ENCODE measurements at places on chromosomes 1 and 21.

GRCh38 chr21:44262338-44263056, 800 bp upstream of the DNMT3L start:
- DNase-seq: no peak

DNA sequence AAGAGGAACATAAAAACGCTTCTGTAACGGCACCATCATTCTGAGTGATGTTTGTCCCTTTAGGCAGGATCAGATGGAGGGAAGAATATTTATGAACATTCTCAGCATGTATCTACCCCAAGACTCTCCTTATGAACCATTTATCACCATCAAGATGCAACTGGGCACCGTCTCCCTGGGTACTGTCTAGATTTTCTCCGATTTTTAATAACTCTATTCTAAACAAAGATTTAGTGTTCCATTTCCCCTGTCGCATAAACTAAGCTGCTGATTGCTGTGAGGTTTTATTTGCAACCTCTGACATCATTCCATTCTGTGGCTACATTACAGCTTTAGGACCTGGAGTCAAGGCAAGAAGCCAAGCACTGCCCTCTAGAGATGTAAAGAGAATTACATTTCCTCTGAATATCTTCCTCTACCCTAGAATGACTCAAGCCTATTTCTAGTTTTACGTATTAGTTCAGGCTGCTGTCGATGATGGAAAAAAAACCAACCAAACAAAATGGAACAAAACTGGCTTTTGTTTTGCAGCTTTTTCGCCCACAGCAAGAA, 130.1 kb upstream of the MAP1LC3C start:
- no peak for DNase-seq

DNA sequence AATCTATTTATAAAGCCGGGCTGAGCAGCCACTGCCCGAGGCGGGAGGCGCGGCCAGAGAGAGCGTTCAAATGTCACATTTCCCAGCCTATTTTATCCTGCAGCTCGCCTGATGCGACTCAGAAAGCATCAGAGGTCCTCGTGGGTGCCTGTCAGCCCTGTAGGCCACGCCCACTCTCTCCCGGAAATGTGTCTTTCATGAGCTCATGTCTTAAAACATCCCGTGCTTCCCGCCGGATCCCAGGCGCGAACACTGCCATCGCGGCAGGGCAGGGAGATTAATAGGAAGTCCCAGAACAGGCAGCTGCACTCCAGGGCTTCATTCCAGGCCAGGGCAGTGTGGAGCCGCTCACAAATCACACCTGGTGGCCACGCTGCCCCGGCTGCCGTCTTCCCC, 117.5 kb downstream of the PRDM16 start:
- no peak for DNase-seq

DNA sequence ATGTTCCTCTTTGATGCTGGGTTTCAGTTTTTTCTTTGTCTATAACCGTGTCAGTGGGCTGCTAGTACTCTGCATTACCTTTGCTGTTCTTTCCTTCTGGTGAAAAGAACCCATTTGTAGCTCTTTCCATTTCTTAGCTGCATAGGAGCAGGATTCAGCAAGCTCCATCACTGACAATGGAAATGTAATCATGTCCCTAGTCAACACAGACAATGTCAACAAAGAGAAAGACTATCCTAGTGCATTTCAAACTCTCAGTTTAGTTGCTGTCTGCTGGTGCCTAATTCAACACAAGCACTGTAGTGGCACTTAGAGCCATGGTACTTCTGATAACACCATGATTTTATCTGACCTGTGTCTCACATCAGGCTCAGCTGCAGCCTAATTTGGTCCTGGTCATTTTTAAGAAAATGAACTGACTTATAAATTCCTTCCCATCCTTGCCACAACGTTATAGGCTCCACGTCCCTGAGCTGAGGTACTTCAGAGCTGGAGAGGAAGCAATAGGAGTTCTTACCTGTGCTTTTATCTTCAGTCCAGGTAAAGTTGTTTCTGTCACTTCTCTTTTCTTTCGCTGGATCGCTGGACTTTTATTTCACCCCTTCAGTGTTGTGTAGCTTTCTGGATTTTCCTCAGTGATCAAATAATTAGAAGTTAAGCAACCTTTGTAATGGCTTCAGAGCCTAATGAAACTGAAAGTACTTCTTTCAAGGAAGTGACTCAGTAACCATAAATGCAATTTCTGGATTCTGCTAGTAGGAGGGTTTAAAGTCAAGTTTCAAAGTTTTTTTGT, at the start of gene GBP3:
Gene GBP3 (minus strand): TSS at position 700 of the 793 bp plus-strand sequence. CDS start 2,145 bp downstream, outside the sequence.
- peak; percentile 66 for DNase-seq

DNA sequence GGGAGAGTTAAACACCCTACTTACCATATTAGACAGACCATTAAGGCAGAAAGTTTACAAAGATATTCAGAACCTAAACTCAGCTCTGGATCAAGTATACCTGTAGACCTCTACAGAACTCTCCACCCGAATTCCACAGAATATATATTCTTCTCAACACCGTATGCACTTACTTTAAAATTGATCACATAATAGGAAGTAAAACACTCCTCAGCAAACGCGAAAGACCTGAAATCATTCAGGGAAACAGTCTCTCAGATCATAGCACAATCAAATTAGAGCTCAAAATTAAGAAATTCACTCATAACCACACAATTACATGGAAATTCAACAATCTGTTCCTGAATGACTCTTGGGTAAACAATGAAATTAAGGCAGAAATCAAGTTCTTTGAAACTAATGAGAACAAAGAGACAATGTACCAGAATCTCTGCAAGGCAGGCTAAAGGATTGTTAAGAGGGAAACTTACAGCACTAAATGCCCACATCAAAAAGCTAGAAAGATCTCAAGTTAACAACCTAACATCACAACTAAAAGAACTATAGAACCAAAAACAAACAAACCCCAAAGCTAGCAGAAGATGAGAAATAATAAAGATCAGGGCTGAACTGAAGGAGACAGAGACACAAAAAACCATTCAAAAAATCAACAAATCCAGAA, 19.1 kb downstream of the CD84 start:
- no peak for DNase-seq

- no peak for DNase-seq
Measured at GRCh38 chr21:30605968-30606367, 5.1 kb downstream of the KRTAP22-1 start.

DNA sequence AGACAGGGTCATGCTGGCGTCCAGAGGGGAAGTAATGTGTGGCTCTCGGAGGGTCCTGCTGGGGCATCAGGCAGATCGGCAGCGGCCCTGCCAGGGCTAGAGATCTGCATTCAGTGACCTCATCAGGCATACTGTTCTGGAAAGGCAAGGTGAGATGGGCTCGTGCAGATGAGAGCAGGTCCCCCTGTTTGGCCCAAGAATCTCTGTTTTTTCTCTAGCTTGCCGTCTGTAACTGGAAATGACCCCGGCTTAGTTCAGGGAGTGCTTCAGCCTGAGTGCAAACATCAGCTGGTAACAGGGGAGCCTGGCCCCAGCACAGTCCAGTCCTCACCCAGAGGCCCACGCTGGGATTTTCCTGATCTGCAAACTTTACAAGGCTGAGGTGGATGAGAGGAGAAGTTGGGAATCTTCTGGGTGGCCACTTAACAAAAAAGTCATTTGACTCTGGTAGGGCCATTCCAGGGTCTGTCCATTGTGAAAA, 2.1 kb downstream of the FAM163A start:
- no peak for DNase-seq

DNA sequence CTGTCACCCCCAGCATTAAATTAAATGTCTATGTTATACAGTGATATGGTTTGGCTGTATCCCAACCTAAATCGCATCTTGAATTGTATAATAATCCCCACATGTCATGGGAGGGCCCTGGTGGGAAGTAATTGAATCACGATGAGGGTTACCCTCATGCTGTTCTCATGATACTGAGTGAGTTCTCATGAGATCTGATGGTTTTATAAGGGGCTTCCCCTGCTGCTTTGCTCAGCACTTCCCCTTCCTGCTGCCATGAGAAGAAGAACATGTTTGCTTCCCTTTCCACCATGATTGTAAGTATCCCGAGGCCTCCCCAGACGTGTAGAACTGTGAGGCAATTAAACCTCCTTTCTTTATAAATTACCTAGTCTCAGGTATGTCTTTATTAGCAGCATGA, 445.7 kb downstream of the MRPL39 start:
- no peak for DNase-seq

DNA sequence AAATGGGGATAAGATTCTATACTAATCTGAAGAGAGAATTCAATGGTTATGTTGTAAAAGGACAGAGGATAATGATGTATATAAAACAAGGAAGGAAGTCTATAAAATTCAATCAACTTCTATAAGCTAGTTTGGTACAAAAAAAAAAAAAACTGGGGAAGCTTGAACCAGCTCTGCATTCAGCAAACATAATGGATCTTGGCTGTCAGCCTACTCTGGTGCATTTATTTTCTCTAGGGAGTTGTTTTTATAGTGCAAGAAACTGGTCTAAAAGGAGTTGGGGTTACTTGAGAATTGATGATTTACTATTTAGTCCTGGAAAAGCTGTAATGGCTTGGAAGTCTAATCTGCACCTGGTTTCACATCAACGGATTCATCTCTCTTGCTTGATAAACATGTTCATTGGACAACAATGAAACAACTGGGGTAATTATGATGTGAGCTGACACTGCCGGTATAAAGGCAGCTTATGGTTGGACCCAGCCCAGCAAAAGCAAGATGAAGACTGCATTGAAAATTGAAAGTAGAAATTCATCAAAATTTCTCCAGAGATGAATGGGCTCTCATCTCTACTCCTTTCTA, 199.4 kb upstream of the NRIP1 start:
- DNase-seq: no peak

GRCh38 chr1:87058343-87058649, 143.9 kb downstream of the HS2ST1 start:
- no peak for DNase-seq

DNA sequence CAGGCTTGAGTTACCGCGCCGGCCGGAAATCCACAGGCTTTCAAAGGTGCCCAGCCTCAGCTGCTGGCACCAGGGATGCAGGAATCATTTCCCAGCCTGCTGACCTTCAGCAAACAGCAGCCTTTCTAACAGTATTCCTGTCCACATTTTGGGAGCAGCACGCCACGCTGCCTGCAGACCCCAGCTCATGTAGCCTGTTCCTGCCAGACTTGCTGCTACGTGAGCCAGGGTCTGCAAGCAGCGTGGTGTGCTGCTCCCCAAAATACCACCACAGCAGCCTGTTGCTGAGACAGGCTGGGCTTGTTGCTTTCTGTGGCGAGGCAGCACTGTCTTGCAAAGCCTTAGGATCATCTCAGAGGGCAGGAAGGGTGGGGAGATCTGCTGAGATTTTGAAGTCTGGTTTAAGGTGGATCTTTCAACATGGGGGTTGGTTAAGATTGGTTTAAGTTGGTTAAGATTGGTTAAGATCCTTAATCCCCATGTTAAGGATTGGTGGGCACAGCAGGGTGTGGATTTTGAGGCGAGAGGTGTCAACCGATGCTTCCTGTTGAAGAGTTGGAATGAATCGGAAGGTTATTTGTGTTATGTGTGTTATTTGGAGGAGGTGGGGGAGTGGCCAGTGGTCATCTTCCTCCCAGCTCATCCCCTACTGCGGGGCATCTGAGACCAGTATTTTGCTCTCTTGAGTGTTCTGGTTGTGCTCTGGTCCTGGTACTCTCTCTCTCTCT, 12.9 kb downstream of the FAAH start:
- no peak for DNase-seq

GRCh38 chr1:21058035-21058793, 118.5 kb downstream of the EIF4G3 start:
- DNase-seq: no peak

GRCh38 chr1:44289530-44289929, 65.5 kb downstream of the ERI3 start:
- DNase-seq: no peak

- DNase-seq: peak; percentile 41
Measured at GRCh38 chr1:164320790-164321731, 237.9 kb upstream of the PBX1 start.

DNA sequence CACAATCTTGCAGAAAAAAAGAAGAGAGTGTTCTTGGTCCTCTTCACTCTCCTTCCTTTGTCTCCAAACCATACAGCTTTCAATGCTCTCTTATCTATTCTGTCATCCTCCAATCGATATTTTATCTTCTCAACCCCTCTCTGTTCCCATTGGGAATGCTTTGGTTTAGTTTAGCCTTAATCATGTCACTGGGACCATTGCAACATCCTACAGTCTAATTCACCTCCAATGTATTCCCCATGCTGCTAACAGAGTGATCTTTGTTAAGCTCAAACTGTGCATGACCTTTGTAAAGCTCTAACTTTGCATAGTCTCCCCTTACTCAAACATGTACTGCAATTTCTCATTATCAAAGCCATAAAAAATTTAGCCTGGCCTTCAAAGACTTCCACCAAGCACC, 2.9 kb downstream of the MPL start:
- no peak for DNase-seq

- no peak for DNase-seq
Measured at GRCh38 chr1:89688607-89689006, 55.7 kb downstream of the LRRC8C start.

DNA sequence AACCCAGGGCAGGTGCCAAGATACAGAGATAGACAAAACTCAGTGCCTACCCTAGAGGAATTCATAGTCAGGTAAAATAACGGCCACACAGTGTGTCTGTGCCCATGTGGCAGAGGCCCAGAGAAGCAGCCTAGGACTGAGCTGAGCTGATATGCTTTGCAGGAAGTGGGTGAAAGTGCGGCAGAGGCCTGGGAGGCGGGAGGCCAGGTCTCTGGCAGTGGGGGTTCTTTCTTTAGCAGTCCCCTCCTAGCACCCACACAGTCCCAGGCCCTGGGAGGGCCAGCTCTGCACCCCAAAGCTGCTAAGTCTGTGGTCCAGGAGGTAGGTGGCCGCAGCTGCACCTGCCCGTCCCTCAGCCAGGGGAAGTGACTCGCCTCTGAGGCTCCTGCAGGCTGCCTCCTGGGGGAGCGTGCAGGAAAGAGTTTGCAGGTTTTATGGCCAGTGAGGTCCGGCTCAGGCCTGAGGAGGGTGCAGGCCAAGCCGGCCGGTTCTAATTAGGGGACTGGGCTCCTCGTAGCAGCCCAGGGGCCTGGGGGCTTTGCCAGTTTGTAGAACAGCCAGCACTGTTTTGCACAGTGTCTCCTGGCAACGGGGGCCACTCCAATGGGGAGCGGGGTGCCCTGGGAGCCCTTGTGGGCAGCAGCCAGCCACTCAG, 107.9 kb downstream of the SPSB1 start:
- DNase-seq: no peak

DNA sequence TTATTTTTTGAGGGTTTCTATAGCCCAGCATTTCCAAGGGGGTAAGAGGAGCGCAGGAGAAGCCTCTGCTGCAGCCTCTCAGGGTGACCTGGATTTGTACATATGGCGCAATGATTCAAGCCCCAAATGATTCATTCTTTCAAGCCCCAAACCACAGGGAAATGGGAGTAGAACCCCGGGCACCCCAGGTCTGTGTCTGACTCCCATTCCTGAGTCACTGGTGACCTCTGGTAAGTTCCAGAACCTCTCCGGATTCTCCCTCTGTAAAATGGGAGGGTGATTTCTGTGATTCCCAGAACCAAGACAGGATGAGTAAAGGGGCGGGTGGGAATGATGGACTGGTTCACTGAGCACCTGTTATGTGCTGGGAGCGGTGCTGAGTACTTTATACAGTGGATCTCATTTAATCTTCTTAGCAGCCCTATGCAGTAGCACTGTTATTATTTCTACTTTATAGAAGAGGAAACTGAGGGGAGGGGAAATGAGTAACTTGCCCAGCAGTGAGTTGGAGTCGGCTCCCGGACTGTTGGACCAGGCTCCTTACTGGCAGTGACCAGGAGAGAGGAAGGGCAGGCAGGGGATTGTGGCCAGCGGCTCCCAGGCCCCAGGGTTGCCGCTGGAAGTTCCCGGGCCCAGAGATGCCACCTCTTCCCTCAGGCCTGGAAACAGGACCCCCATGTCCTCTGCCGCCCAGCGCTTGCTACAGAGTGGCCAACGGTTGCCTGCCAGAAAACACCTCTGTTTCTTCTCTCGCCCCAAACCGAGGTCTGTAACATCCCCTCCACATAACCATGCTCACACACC, 20.3 kb upstream of the SLC26A9 start:
- no peak for DNase-seq

Measured in fibroblast of gingiva (primary cell).